ENCODE measurements at places on chromosomes 3 and 15.

DNA sequence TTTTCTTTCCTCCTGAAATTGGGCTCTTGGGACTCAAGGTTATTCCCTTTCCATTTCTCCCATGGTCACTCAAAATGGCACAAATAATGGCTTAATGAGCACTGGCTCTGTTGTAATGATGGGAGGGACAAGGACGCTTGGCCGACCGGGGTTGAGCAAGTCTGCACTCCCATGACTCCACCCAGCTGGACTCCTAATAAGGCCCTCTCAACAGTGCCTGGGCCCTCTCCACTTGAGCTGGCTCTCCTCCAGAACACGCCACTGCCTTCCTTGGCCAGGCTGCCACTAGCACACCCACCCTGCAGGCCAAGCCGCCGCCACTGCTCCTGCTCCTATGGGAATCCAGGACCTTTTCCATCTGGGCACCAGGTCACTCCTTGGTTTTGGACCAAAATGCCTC lies 42.3 kb downstream of the ADCY5 start:
- DNase-seq, result no peak

GRCh38 chr3:159169828-159170227 lies 368.0 kb downstream of the MFSD1 start:
- DNase-seq, result no peak

GRCh38 chr3:152290374-152290773 lies 21.6 kb downstream of the MBNL1 start:
- no peak for DNase-seq

- DNase-seq, result no peak
These were observed 117.6 kb upstream of the SKOR1 start for GRCh38 chr15:67707520-67708283.

DNA sequence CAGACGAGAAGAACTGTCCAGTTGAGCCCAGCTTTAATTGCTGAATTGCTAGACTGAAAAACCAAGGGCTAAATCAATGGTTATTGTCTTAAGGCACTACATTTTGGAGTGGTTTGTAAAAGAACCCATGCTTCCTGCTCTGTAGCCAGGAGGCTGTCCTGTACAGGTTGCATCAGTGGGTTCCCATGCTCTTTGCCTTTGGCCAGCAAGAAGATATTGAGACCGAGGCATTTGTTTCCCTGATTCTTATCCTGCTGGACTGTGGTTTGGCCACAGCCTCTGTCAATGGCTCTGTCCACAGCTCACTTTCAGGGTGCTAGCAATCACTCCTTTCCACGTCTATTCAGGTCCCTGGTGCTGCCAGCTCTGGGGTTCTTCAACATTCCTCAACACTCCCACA lies 89.6 kb downstream of the FAM43A start:
- DNase-seq, result no peak

DNA sequence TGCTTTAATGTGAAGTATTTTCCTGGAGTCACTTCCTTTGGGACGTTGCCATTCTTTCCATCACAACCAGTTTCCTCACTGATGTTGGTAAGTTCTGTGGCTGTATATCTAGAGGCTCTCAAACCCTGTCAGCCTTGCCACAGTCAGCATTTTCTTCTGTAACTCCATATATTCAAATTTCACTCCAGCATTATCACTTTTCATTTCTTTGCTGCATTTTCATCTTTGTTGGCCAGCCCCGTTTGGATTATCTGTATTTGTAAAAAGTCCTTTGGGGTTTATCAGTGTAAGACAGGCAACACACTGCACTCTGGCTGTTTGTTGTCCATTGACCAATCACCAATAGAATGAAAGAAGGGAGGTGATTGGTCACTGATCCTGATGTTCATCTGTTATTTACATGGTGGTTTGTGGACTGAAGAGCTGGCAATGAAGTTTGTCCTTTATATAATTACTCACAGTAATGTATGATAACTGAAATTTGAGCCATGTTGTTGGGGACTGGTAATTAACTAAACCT lies 20.3 kb downstream of the GMPS start:
- no peak for DNase-seq

GRCh38 chr3:130662501-130662996 lies 84.1 kb downstream of the PIK3R4 start:
- DNase-seq, result no peak

DNA sequence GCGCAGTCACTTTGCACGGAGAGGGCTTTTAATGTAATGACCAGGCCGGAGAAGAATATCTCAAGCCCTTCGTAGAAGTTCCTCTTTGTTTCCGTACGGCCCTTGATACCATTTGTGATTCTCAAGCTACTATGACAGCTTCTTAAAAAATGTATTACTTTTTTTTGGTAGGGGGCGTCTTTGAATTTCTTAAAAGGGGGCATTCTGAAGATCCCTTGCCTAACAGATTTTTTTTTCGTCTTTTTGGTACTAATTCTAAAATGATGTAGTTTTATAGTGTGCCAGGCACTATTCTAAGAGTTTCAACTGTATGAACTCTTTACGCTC lies 614.0 kb downstream of the MCTP2 start:
- no peak for DNase-seq

GRCh38 chr3:185646382-185647133 lies 60.5 kb downstream of the SENP2 start:
- DNase-seq, result no peak

- no peak for DNase-seq
These were observed 21.5 kb upstream of the CPNE9 start for GRCh38 chr3:9682096-9682495.

GRCh38 chr15:66151809-66152208 lies 101.7 kb downstream of the MEGF11 start:
- DNase-seq, result no peak

- DNase-seq, result no peak
These were observed 70.2 kb downstream of the IGF1R start for GRCh38 chr15:98718426-98719136.

DNA sequence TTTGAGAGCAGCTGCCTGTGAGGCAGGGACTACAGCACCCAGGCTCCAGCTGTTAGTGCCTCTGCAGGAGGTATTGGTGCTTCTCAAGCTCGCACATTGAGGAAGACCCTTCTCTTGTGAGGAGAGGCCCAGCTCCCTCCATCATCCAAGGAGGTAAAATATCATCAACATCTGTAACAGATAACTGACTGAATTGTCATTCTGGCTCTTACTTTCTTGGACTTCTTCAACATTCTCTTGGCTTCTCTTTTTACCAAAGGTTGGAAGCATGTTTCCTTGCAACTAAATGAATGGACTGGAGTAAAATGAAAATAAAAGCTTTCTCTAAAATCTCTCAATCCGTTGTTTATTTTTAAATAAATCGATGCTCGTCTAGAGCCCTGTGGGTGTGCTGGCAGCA lies 53.1 kb upstream of the PXYLP1 start:
- no peak for DNase-seq

GRCh38 chr3:124142389-124142970 lies 150.6 kb upstream of the ROPN1 start:
- DNase-seq, result no peak

DNA sequence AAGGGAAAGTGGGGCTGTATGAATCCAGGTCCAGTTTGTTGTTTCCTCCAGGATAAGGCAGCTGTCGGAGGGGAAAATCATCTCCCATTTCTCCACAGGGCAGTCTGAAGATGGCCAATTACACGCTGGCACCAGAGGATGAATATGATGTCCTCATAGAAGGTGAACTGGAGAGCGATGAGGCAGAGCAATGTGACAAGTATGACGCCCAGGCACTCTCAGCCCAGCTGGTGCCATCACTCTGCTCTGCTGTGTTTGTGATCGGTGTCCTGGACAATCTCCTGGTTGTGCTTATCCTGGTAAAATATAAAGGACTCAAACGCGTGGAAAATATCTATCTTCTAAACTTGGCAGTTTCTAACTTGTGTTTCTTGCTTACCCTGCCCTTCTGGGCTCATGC lies 911 bp downstream of the CCRL2 start:
- no peak for DNase-seq

Measured in activated naive CD4-positive, alpha-beta T cell (primary cell).